ENCODE measurements at places on chromosomes 1 and 21. TPM values are rescaled to one million over a fixed set of nuclear protein-coding genes. Genes with fewer than 3 reads are reported as not detected.

Gene PLA2G2A
- not detected for total RNA-seq

Gene ITGB2
- 0.07 TPM for total RNA-seq

Gene INAVA
- total RNA-seq: not detected

Gene LCE3E
- total RNA-seq: not detected

Gene CD55
- total RNA-seq: 73.1 TPM

Gene CELA2B
- total RNA-seq: not detected
